ENCODE measurements at places on chromosomes 4 and X. TPM values are rescaled to one million over a fixed set of nuclear protein-coding genes. Genes with fewer than 3 reads are reported as not detected.
A peak's percentile ranks its signal among the peaks of the same experiment; 100 is the strongest.

GRCh38 chr4:64192731-64193412, 216.4 kb downstream of the TECRL start:
- H3K27ac ChIP-seq = no peak overlapping the region
- H3K4me1 ChIP-seq = no peaks in the 10 kb centered on the region
- H3K27me3 ChIP-seq = no peaks in the 10 kb centered on the region
- H3K36me3 ChIP-seq = no peaks in the 10 kb centered on the region
- no peak for DNase-seq

GRCh38 chr4:53365121-53365485, 758 bp downstream of the SCFD2 start:
- no peak for DNase-seq
- no peaks in the 10 kb centered on the region for H3K36me3 ChIP-seq
- peaks cover 3% of the 10 kb centered on the region for H3K4me1 ChIP-seq
- H3K4me3 ChIP-seq = peak overlapping the region; percentile 96

GRCh38 chr4:52932591-52933470, 70.7 kb downstream of the RASL11B start:
- peaks cover 10% of the 10 kb centered on the region for H3K4me1 ChIP-seq
- peak; percentile 39 for DNase-seq
- peak overlapping the region; percentile 18 for H3K27ac ChIP-seq
- H3K27me3 ChIP-seq = no peaks in the 10 kb centered on the region

Gene GRPEL1
- total RNA-seq = 55.8 TPM

- no peak overlapping the region for H3K27ac ChIP-seq
- no peaks in the 10 kb centered on the region for H3K4me1 ChIP-seq
- DNase-seq = no peak
- no peak overlapping the region for H3K4me3 ChIP-seq
- H3K36me3 ChIP-seq = peaks cover 14% of the 10 kb centered on the region
Observed at GRCh38 chr4:118711052-118711451, 25.9 kb downstream of the METTL14 start.
